ENCODE measurements at places on chromosomes 3 and 15.

- DNase-seq, result no peak
Measured at GRCh38 chr15:33029109-33029652, 165.3 kb downstream of the FMN1 start.

DNA sequence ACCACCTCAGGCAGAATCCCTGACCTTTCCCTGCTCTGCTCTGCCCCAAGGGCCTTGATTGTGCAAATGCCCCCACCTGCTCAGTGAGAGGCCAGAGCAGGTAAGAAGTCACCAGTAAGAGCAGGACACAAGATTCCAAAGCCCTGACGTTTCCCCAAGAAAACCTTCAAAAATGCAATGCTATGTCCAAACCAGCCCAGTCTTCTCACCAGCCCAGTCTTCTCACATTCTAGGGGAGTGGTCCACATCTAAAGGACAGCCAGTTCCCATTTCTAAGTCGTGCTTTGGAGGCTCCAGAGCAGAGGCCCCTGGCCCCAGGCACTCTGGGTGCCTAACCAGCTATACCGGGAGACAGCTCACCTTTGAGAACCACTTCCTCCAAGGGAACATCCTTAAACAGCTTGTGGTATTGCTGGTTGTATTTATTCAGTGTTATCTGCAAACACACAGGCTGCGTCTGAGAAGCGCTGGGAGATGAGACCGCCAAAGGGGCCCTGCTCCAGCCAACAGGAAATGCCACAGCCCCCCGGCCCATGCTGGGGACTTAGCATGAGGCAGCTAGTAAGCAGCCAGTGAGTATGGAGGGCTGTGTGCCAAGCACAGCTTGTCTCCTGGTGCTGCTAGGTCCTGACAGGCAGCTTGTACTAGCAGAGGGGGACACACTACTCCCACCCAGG lies 29.3 kb downstream of the GRAMD2A start:
- DNase-seq, result no peak

DNA sequence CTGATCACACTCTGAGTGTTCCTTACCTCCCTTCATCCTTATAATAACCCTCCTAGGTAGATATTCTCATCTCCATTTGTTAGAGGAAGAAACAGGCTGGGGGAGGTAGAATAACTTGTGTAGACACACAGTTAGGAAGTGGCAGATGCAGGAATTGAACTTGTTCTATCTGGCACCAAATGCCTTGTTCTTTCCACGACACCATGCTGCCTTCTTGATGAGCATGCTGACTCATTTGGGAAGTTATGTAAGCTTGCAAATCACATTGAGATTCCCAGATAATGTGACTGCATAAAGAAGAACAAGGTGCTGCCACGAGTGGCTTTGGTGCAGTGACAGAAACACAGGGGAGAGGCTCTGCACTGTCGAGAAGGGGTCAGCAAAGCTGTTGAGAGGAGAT lies 27.5 kb upstream of the NDUFB4 start:
- DNase-seq, result no peak

GRCh38 chr15:82132096-82132495 lies 86.3 kb upstream of the MEX3B start:
- no peak for DNase-seq

- DNase-seq, result no peak
Measured at GRCh38 chr15:77292969-77293558, 126.8 kb downstream of the PEAK1 start.

- no peak for DNase-seq
Measured at GRCh38 chr15:66862940-66863335, 160.9 kb downstream of the SMAD6 start.

GRCh38 chr15:83626171-83626802 lies 27.6 kb upstream of the ADAMTSL3 start:
- no peak for DNase-seq

DNA sequence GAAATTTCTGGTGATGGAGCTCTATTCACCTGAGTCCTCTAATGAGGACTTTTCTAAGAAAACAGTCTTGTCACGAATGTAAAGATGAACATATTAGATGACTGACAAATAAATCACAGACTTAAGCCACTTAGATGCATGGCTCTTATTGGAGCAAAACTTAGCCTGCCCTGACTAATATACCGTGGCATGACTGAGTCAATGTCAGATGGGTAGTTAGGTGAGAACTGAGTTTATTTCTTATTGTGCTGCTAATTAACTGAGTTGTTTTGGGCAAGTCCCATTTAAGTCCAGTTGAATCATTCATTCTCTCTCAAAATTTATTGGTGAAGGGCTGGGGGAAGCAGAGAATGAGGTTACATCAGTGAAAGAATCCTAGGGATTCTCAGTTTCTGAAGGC lies 459.8 kb downstream of the MCTP2 start:
- no peak for DNase-seq

DNA sequence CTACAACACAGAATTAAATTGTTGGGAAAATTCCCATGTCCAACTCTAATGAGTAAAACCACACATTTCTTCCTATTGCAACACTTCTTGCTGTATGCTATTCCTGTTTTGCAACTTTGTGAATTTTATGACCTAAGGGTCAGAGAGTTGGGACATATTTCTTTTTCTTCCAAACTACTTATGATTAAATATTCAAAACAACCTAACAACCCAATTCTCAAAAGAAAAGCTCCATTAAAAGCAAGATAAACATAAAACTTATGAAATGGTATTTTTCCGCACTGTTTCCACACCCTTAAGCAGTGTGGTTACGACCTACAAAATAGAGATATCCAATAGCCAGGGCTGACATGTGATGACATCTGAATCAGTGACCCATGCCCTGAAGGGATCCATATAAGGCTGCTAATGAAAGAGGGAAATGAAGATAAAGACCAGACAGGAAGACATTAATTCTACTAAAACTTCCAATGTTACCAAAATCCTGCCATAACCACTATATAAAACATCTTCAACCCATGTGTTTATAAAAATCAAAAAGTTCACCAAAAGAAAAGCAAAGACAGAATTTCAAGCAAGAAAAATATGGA lies 45.6 kb downstream of the DMXL2 start:
- DNase-seq, result no peak
